IPS-NIHi11 (cell line): ENCODE measurements at places on chromosomes 7 and 10.

DNA sequence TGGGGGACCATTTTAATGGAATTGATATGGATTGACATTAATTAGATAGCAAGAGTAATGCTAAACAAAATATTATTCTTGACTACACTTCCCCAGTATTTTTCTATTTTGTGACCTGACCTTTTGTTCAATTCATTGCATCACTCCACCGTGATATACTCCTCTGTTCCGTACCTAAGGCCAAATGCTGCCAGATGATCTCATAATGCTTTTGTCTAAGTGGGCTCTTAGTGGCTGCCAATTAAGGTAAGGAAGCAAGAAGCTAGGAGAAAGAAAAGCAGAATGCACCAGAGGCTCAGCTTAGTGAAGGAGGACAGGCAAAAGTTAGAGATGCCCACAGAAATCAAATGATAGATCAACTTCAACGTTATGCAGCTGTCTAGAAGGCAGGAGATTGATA lies 36.4 kb downstream of the FEZF1 start:
- DNase-seq = no peak

DNA sequence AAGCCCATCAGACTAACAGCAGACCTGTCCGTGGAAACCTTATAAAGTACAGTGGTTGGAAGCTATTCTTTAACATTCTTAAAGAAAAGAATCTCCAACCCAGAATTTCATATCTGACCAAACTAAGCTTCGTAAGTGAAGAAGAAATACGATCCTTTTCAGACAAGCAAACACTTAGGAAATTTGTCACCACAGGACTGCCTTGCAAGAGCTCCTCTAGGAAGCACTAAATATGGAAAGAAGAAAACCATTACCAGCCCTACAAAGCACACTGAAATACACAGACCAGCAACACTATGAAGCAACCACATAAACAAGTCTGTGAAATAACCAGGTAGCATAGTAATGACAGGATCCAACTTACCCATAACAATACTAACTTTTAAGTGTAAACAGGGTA lies 177.7 kb upstream of the PRSS1 start:
- no peak for DNase-seq

- DNase-seq = peak; percentile 3
Observed at GRCh38 chr7:44754802-44755697, 6.4 kb downstream of the ZMIZ2 start.

DNA sequence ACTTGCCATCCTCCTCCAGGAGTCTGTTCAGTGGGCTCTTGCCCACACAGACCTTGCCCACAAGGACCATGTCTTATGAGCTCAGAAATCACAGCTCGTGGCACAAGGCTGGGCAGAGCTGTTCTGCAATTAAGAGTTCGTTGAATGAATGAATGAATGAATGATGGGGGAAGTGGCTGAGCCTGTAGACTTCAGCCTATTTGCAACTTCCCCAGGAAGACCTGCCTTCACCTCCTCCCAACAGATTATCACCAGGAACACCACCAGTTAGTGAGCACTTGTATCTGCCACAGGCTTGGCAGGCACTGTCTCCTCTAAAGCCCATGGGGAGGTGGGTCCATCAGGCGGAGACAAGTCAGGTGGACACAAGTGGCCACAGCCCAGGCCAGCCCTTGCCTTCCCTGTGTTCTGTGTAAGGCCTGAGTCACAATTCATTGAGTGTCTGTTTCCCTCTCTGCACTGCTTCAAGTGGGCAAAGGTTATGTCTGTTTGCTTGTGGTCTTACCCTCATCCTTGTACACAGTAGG lies 1.8 kb upstream of the FGF8 start:
- no peak for DNase-seq

- DNase-seq = no peak
Observed at GRCh38 chr7:17581301-17581700, 282.8 kb downstream of the AHR start.

DNA sequence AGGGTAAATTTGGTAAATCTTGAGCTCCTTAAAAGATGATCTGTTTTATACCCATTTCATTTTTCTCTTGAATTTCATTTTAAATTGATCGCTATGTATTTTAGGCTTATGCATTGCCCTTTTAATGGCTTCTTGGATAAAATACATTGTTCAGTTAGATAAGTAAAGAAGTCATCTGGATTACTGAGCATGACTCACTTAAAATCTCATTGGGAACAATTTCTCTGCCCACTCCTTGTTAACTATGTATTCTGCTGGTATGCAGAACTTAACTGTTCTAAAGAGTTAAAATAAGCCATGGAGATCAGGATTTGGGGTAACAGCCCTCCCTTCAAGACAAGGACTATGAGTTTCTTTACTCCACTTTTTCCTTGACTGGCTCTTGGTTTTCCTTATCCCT lies 134.2 kb downstream of the SND1 start:
- no peak for DNase-seq

DNA sequence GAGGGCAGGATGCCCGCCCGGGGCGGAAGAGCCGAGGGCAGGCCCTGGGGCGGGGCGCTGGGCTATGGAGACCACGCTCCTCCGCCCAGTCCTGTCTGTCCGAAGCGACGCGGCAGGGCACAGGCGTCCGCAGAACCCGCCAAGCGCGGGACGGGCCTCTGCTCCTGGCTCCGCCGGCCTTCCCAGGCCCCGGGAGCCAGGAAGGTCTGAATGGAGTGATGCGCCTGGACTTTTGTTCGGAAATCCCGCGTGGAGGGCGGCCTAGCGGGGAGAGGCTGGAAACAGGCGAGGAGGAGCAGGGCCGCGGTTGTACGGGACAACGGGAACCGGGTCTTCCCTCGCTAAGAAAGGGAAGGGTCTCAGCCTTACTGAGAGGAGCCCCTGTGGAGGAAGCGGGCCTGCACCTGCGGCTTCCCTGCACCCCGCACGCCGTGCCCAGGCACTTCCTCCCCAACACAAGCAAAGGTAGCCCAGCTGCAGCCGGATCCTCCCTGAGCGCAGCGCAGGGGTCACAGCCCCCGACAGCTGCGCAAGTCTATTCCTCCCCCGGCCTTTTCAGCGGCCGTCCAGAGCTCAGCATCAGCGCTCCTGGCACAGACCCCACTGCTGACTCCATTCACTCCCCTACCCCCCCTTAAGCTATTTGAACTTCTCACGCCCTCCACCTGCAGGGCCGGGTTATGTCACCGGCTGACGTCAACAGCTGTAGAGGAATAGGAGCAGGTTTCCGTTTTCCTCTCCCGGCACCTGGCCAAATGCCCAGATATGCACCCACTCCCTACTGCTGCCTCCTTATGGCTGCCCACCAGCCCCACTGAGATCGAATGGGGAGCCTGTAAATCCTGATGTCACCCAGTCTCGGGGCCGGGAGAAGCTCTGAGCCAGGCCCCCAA lies 143.2 kb upstream of the RET start:
- peak; percentile 56 for DNase-seq

DNA sequence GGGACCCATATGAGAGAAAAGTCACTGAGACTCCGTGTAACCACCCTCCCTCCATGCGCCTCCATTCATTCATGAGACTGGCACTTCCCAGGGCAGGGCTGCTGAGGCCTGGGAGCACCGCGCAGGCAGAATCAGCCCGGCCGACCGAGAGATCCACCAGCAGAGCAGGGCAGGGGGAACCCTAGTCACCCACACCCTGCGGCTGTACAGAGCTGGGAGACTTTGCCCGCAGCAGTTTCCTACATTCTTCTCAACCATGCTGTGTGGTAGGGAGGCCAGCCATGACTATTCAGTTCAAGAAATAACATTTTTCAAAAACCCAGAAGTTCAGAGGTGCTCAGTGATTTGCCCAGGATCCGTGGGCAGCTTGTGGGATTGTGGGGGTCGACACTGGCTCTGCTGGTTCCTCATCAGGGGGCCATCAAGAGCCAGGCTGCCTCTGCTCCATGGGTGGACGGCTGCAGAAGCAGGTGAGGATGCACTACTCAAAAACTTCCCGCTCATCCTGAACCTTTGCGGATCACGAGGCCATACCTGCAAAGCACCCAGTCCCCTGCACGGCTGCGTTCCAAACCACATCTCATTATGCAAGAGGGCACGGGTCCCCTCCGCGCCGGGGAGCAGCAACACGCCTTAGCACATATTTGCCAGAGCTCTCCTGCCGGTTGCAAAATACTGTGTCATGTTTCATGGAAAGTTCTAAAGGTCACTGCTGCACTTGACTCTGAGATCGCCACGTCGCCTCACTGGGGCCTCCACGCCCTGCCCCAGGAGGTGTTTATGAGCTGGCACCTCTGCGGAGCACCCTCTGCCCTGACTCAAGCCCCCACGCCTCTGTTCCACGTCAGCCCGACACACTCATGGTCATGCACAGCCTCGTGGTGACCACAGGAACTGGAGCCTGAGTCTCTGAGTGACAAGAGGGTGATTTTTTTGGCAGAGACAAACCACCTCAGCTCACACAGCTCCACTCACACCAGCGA lies 132.0 kb downstream of the PRKAG2 start:
- no peak for DNase-seq

GRCh38 chr10:64206409-64206808 lies 685.2 kb downstream of the REEP3 start:
- DNase-seq = no peak

GRCh38 chr10:21398563-21399231 lies 126.8 kb downstream of the SKIDA1 start:
- no peak for DNase-seq

- no peak for DNase-seq
Observed at GRCh38 chr10:84607044-84607443, 278.7 kb downstream of the CCSER2 start.

DNA sequence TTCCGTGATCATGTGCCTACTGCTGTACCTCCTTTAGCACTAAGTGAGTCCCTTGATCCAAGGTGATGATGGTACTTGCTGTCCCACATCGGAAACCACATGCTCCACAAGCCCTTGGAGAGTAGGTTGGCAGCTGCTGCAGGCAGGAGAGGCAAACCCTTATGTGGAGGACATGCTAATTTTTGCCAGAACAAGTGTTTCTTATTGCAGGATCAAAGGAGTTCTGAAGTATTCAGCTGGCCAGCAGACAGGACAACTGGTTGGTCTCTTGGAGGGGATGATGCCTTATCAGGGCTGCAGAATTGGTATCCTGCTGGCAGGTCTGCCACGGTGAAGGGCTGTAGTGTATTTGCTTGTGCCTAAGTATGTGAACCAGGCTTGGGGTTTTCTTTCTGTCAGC lies 36.8 kb downstream of the NACAD start:
- no peak for DNase-seq
